CD4-positive, alpha-beta T cell (primary cell): ENCODE measurements at places on chromosomes 2 and 18. TPM values are rescaled to one million over a fixed set of nuclear protein-coding genes. Genes with fewer than 3 reads are reported as not detected.
A peak's percentile ranks its signal among the peaks of the same experiment; 100 is the strongest.

DNA sequence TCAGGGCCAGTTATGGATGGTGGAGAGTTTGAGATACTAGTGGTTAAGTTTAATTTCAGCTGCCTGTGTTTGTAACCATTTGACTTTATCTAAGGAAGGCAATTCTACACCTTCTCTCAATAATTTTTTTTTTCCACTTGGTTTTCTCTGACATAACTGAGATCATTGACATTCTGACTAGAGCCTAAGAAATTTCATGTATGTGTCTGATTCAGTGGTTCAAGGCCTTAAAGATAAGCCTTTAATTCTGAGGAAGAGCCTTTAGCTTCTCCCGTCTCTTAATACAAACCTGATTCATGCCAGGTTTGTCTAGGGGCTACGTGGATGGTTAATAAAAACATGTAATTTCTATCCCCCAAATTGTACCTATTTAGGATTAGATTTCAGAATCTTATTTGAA is 971.4 kb downstream of the DPP10 start:
- no peaks in the 10 kb centered on the region for H3K27me3 ChIP-seq
- no peak overlapping the region for H3K27ac ChIP-seq
- H3K4me1 ChIP-seq = no peaks in the 10 kb centered on the region
- no peaks in the 10 kb centered on the region for H3K36me3 ChIP-seq
- no peak overlapping the region for H3K4me3 ChIP-seq

The FARSB gene
- total RNA-seq = 7.8 TPM

DNA sequence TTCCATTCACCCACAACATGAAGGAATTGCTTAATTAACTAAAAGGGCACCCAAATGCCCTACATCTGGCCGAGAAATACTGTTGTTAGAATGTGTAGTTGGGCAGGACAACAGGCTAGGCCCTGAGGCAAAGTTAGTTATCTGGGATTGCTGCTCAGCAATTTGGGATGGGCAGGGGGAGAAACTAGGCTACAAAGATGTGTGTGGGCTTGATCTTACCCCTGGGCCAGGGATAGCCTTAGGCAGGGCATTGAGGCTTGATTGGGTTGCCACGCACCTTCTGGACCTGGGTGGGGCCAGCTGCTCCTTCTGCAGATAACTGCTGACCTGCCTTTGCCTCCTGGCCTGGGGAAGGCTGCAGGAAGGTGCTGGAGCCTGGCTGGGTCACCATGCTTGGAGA is 9.4 kb downstream of the IL18RAP start:
- no peaks in the 10 kb centered on the region for H3K27me3 ChIP-seq
- H3K36me3 ChIP-seq = no peaks in the 10 kb centered on the region
- peaks cover 11% of the 10 kb centered on the region for H3K4me1 ChIP-seq
- no peak overlapping the region for H3K27ac ChIP-seq
- no peak for DNase-seq
- no peak overlapping the region for H3K4me3 ChIP-seq

DNA sequence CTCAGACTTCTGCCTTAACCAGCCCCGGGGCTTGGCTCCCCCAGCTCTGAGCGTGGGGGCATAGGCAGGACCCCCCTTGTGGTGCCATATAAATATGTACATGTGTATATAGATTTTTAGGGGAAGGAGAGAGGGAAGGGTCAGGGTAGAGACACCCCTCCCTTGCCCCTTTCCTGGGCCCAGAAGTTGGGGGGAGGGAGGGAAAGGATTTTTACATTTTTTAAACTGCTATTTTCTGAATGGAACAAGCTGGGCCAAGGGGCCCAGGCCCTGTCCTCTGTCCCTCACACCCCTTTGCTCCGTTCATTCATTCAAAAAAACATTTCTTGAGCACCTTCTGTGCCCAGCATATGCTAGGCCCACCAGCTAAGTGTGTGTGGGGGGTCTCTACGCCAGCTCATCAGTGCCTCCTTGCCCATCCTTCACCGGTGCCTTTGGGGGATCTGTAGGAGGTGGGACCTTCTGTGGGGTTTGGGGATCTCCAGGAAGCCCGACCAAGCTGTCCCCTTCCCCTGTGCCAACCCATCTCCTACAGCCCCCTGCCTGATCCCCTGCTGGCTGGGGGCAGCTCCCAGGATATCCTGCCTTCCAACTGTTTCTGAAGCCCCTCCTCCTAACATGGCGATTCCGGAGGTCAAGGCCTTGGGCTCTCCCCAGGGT is 5.5 kb downstream of the CTDSP1 start:
- peaks cover 74% of the 10 kb centered on the region for H3K4me1 ChIP-seq
- no peaks in the 10 kb centered on the region for H3K27me3 ChIP-seq
- peak overlapping the region; percentile 61 for H3K27ac ChIP-seq
- H3K4me3 ChIP-seq = peak overlapping the region; percentile 49
- no peak for DNase-seq

DNA sequence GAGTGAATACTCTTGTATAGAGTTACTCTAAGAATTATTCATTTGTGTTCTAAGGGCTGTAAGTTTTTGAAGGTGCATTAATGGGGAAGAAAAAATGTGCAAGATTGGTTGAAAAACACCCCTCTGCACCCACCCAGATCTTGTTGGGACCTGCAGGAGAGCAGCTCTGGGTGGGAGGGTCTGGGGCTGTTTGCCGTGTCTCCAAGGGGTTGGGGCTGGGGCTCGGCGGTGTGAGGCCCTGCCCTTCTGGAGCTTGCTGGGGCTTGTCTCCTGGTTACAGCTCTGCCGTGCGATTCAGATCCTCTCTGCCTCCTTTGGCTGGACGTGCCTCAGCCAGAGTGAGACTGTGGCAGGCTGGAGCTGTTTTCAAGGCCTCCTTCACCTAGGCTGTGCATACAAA is 26.1 kb downstream of the IGFBP2 start:
- no peak overlapping the region for H3K4me3 ChIP-seq
- H3K36me3 ChIP-seq = no peaks in the 10 kb centered on the region
- H3K27me3 ChIP-seq = no peaks in the 10 kb centered on the region
- DNase-seq = no peak
- H3K4me1 ChIP-seq = no peaks in the 10 kb centered on the region
